Stimulated activated CD4-positive, alpha-beta T cell treated with anti-CD3 and anti-CD28 coated beads, Interleukin-4, amount 100 ng/mL, for 48 hours (primary cell): ENCODE measurements at places on chromosomes 3 and 15.

GRCh38 chr3:178369006-178369405 lies 167.2 kb upstream of the KCNMB2 start:
- no peak for DNase-seq

DNA sequence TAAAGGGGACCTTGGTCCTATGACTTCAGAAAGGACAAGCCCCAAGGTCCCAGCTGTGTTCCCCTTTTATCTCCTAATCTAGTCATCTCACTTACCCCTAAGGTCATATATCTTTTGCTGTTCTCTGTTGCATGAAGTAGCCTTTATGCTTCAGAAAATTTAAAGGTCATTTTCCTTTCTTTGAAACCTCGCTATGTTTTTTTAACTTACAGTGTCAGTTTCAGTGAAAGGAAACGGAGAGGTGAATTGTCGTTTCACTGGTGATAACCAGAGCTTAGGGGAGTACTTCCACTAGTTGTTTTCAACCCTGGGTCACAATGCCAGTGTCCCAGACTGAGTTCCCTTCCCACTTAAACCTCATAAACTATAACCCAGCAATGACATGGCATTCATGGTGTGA lies 357.4 kb downstream of the GAP43 start:
- DNase-seq: no peak

DNA sequence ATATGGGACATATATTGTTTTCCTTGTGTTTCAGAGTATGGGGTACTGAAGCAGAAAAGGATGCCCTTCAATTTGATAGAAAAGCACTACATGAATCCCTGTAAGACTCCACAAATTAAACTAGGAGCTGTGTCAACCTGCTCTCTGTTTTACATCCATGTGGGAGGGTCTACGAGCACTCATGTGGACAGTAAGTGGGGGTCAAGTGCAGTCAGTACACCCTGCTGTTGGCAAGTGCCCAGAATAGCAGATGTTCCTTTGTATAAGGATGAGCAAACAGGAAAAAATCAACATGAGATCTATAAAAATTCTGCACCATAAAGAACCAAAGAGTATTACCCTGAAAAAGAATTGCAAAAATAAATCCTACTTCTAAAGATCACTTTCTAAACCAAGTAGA lies 659.9 kb downstream of the SI start:
- no peak for DNase-seq

GRCh38 chr15:36117296-36117787 lies 462.1 kb upstream of the CDIN1 start:
- no peak for DNase-seq

DNA sequence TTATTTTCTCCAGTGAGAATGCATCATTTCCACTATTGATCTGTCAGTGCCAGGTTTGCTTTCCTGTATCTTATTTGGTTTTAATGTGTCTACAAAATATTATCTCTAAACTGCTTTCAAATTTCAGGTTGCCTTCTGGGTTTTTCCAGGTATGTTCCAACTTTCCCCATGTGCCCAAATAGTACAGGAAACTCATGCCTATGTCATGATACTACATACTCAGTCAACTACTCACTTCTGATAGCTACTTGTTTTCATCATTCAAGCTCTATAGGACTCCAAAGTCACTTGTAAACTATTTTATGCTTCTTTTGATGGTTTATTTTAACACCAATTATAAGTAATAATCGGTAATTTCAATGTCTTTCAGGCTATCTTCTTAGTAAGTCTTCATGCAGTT lies 134.8 kb upstream of the TTC14 start:
- DNase-seq: no peak

DNA sequence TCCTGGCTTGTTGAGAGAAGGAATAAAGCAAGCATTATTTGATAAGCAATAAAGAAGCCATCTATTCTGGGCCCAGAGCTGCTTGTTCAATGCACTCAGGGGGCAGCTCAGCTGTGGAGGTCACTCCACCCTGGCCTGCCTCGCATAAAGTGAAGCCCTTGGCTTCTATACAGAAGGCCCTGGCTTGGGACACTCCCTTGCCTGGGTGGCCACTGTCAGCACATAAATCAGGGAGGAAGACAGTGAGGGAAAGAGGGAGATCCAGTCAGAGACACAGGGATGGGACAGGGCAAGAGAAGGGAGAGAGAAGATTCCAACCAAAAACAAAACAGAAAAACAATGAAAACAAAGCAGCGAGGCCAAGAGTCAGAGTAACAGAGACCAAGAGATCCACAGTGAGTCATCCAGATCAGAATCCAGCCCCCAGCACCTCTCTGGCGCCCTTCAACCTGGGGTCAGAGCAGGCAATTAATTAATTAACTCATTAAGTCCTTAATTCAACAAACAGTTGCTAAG lies 11.8 kb downstream of the INSYN1 start:
- DNase-seq: no peak

- DNase-seq: no peak
These were observed 57.9 kb downstream of the CHSY1 start for GRCh38 chr15:101193806-101194545.

DNA sequence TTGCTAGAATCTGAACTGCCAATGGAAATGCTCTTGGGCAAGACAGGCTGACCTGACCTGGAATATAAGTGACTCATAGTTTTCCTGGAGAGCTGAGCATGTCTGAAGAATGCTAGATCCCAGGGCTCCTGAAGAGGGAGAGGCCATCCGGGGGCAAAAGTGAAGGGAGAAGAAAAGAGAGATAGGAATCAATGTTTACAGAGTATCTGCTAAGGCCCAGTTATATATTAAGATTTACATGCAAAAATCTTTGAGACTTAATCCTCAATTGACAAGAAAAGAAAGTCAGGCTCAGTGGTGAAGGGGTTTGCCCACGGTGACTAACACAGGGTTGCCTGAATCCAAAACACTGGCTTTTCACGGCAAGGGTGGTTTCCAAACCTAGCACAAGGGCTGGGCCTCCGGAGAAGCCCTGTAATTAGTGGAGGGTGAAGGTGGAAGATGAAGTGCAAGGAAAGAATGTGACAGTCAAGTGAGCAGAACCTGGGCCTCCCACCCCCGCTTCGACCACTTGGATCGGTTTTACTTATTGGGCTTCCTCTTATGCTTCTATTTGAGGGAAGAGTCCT lies 91.7 kb upstream of the FGF12 start:
- DNase-seq: peak; percentile 15
